ENCODE measurements at places on chromosomes 13 and 19.
A peak's percentile ranks its signal among the peaks of the same experiment; 100 is the strongest.

DNA sequence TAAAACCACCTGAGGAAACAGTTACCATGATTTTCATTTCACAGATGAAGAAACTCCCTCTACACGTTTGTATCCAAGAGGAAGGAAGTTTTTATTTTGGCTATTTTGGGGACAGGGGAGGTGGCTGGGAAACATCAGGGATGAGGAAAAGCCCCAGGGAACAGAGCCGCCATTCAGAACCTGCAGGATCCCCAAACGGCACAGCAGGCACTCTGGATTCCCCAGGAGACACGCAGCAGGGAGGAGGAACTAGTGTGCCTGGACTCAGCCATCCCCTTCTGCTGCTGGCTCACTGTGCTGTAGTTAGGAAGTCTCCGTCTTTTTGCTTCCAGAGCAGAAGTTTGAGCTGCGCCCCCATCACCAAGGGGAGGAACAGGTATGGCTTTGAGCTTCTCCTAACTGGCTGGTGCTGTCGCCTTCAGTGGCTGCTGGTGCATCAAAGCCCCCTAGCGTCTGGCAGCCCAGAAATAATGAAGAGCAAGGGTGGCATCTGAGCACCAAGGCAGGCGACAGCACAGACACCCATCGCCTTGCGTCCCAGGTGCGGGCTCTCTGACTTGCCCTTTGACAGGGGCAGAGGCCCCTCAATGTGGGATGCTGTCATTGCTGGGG, 4.2 kb downstream of the NAPA start:
- no peak for DNase-seq

GRCh38 chr19:38711726-38712153, 32.5 kb downstream of the CAPN12 start:
- DNase-seq, result no peak

GRCh38 chr19:40809358-40810086, 10.5 kb downstream of the EGLN2 start:
- no peak for DNase-seq

DNA sequence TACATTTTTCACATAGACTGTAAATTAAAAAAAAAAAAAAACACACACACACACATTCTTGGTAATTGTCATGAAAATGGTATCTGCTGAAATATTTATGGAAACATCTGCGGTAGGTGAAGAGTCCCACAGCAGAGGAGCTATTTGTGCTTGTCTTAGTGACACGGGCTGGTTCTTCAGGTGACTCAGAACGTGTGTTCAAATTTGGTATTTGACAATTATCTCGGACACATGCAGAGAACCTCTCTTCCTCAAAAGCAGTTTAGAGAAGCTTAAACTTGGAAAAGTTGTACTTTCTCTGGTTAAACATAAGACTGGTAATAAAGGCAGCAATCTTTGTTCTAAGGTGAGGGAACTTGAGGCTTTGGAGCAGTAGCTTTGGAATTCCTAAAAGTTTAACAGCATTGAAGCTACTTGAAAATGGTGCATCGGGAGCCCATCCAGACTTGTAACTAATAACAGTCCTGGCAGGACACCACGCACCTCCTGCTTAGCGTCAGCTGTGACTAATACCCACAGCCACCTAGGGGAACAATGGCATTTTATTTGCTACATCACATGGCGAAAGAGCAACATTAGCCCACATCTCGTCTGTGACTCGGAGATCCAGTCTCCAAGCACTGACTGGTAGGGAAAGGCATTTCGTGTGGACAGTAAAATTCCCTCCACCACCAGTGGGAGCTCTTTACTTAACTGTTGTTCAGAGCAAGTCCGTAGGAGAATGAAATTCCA, 1505.1 kb upstream of the SLC10A2 start:
- peak; percentile 12 for DNase-seq

DNA sequence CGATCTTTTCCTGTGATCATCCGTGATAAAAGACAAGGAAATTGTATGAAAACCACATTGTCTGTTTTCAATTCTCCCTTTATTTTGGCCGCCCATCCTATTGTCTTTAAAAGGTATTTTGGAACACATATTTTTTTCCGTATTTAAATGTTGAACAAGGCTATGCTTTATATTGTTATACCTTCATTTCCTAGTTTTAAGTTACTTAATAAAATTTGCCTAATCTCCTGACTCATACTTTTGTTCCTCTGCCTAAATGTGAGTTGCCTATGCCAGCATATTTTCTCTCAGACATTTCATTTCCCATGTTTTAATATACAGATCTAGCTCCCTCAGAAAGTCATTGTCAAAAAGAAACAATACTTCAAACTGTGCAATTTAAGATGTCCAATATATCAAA, 104.2 kb downstream of the SLITRK6 start:
- no peak for DNase-seq

DNA sequence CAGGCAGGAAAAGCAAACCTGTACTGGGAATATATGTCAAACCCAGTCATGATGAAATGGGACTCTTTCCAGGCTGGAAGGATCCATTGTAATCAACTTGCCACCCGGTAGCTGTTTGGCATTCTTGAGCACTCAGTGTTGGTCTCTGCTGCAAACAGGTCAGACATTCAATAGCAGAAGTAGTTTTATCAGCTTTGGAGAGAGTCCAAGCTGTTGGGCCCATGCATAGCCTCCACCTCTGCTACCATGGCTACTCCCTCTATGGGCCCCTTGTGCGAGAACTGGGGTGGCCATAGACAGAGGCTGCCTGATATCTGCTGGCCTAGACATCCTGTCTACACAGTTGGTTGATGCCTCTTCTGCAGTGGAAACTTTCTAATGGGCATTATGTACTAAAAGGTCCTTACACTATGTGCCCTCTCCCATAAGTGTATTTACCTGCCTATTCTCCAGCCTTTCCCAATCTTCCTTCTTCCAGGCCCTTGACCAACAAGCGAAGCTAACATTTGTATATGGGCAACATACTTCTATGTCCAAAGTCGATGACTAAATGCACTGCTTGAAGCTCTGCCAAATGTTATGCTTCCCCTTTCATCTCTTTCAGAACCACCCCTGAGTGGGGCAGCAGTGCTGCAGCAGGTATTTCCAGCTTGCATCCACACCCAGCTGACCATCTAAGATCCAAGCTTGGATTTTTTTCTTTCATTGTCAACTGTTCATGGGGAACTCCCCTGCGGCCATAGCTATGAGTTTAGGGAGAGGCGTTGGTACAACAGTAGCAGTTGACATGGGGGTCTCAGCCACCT, 5.3 kb upstream of the RNF6 start:
- no peak for DNase-seq

GRCh38 chr13:36344173-36344572, 2.0 kb downstream of the SPART start:
- DNase-seq, result no peak

- no peak for DNase-seq
These were observed 93.1 kb downstream of the KL start for GRCh38 chr13:33109271-33109697.

DNA sequence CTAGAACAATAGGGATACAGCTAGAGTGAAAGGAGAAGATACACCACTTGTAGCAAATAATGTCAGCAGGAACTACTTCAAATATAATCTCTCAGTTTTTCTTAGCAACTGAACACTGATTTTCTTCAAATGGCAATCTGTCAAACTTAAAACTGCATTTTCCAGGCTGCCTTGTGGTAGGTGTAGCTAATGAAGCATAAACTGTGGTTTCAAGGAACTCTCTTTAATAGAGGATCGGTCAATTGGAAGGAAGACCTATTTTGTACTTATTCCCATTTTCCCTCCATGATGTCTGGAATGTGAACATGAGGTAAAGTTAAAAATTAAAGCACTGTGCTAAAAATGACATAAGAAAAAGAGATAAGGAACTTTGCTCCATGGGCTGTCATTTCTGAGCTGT, 1261.9 kb downstream of the PCDH17 start:
- DNase-seq, result no peak

GRCh38 chr19:2544576-2545415, 68.9 kb downstream of the GADD45B start:
- no peak for DNase-seq

GRCh38 chr19:31352782-31353651, 3.8 kb upstream of the TSHZ3 start:
- DNase-seq, result no peak

- DNase-seq, result no peak
These were observed 234.0 kb upstream of the PCDH9 start for GRCh38 chr13:67464154-67464553.

- no peak for DNase-seq
These were observed 116.7 kb downstream of the POSTN start for GRCh38 chr13:37481885-37482227.

- DNase-seq, result no peak
These were observed 57.4 kb upstream of the UBE2L5 start for GRCh38 chr13:30364876-30365275.

GRCh38 chr13:114149774-114150740, 17.6 kb upstream of the RASA3 start:
- no peak for DNase-seq

GRCh38 chr19:1748115-1748872, 5.0 kb upstream of the ONECUT3 start:
- no peak for DNase-seq

- no peak for DNase-seq
These were observed 216.9 kb upstream of the RXFP2 start for GRCh38 chr13:31522396-31522795.

DNA sequence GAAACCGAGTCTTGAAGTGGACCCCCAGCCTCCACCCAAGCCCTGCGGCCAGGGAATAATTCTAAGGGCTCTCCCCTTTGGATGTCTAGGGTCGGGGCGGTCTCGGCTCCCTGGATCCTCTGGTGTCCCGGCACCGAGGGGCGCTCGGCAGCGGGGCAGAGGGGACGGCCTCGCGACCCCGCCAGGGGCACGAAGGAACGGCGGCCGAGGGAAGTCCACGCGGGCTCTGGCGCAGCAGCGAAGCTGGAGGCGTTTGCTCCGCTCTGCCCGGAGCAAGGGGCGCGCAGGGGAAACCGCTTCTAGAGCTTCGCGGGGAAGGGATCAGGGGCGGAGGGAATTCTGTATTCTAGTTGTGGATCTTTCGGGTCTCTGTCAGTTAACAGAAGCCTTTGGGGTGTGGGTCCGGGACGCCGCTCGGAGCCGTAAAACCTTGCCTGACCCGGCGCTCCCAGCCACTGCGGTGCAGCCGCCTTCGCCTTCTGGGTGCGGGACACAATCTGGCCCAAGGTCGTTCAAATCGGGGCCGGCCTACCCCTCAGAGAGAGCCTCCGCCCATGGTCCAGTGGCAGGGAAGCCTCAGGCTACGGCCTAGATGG, 118.2 kb downstream of the KCNRG start:
- no peak for DNase-seq

GRCh38 chr19:8552810-8553209, 24.4 kb downstream of the MYO1F start:
- peak; percentile 76 for DNase-seq

- no peak for DNase-seq
These were observed 10.9 kb downstream of the GARRE1 start for GRCh38 chr19:34265221-34265650.

DNA sequence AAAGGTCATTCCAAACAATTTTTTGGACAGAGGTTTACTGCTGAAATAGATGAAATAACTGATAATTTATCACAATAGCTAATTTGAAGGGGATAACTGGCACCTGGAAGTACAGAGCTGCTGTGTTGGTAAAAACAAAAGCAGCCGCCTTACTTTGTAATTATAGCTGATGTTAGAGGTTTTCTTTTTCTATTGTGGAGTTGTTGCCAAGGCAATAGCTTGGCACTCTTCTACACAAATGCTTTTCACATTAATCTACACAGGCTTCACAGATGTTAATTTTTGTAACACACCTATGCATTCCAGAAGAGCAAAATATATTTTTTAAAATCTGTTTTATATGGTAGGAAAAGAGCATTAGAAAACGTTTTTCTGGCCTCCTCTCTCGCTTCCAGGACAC, 56.9 kb downstream of the LACC1 start:
- DNase-seq, result no peak

DNA sequence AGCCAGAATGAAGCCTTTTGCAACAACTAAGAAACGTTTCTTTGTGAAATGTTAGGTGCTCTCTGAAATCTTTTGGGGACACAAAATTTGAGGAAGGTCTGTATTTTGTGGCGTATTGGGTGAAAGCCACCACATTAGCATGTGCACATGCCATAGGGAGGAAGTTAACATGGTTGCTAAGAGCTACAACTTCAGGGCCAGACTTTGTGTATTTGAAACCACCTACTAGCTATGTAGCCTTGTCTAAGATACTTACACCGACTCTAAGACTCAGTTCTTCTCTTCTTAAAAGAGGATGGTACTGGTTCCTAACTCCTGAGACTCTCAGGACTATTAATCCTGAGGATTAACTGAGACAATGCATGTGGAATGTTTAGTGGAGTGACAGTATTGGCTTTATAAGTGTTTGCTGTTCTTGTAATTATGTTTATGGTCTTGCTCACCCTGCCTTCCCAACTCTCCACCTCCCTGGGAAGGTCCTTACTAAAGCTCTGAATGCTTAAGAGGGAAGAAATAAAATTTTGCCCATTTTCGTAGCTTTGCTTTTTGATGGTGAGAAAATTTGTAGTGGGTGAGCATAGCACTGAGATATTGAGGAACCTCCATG, 15.5 kb downstream of the SERP2 start:
- DNase-seq, result no peak

- no peak for DNase-seq
These were observed 36.8 kb downstream of the MIPEP start for GRCh38 chr13:23852351-23852750.

- DNase-seq, result no peak
These were observed 15.9 kb downstream of the EPN1 start for GRCh38 chr19:55690769-55691545.

- DNase-seq, result no peak
These were observed 610 bp downstream of the ZSCAN1 start for GRCh38 chr19:58034477-58034793.

DNA sequence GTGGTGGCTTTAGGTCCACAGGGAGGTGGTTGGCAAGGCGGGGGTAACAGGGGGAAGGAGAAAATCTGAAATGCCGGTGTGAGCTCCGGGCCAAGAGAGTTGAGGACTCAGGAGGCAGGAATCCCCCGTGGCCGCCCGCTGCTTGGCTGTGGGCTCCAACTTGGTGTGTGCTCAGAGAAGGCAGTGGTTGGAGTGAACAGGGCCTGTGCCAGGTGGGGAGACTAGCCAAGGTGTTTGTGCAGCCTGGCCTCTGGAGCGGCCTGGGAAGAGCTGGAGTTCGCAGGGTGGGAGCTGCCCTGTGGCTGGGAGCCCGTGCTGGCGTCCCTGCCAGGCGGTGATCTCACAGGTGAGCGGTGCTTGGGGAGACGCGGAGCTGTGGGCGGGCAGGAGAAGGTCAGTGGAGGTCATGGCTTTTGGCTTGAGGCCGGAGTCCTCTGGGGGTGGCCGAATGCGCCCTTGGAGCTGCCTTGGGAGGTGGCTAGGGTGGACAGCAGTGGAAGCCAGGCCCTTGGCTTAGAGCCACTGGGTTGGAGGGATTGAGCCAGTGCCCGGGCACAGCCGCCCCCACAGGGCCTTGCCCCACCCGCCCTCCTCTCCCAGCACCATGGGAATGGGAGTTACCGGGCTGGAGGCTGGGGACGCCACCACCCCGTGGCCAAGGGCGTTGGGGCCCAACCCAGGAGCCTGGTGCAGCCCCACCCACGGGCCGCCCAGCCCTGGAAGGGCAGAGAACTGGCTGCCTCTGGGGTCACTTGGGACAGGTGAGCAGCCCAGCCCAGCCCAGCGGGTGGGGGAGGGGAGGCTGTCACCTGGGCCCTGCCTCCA, 7.1 kb upstream of the CIRBP start:
- no peak for DNase-seq

All from Jurkat, Clone E6-1 (cell line).